ENCODE measurements at places on chromosomes 5 and 9.

DNA sequence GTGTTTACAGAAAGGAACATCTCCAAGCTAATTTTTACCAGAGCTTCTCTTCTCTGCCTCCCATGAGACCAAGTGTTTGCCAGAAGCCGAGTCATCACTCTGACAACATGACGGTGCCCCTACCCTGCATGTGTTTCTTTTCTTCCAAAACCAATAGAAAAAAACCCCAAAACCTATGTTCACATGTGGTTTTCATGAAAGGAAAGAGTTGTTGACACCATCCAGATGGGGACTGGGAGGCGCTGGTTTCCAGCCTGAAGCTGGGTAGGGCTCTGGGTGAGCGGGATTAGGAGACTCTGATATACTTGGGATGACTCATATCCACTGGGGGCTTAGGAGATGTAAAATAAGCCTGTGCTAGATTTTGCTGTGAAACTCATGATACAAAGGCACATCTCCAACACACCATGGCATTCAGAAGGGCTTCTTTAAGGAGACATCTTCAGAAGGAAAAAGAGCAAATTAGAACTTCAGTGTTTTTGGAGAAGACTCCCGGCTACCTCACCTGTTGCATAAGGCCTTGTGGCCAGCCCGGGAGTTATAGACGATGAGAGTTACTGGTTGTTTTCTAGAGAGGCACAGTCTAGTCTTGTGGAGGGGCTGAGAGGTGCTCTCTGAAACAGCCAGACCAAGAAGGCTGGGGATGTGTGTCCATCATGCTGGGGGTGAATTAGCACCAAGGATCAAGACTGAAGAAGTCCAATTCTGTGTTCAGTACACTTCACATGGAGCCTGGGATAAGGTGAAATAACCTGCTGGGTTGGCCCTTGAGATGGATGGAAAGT is 108.9 kb upstream of the LHFPL2 start:
- no peak for DNase-seq

DNA sequence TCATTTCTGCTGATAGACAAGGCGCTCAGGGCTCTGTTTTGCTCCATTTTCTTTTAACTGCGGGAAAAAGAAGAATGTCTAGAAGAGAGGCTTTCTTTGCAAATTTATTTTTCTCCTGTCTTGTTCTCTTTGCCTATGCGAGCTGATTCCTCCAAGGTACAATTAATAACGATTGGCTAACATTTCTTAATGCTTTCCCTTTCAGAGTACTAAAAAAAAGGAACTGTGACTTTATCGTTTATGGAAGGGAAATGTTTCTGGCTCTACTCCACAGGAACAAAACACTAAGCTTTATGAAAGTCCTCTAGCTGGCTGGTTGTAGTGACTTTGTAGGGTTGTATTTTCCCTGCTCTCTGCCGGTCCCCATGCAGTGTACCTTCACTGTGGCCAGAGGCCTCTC is 11.7 kb downstream of the NSG2 start:
- DNase-seq = no peak

DNA sequence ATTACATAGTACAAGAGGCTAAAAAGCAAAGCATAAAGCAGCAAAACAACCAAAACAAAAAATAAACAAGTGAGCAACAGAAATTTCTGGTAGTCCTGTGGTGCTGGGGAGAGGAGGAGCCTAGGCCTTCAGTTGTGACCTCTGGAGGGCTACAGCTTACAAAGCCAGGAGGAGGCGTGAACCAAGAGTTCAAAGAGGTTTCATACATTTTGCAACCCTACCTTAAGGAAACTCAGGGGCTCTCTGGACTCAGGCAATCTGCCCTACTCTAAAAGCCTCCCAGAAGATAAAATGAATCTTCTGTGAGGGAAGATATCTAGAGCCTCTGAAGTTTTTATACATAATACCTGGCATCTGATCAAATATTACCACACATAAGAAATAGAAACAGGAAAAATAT is 187.4 kb downstream of the AGTPBP1 start:
- no peak for DNase-seq

DNA sequence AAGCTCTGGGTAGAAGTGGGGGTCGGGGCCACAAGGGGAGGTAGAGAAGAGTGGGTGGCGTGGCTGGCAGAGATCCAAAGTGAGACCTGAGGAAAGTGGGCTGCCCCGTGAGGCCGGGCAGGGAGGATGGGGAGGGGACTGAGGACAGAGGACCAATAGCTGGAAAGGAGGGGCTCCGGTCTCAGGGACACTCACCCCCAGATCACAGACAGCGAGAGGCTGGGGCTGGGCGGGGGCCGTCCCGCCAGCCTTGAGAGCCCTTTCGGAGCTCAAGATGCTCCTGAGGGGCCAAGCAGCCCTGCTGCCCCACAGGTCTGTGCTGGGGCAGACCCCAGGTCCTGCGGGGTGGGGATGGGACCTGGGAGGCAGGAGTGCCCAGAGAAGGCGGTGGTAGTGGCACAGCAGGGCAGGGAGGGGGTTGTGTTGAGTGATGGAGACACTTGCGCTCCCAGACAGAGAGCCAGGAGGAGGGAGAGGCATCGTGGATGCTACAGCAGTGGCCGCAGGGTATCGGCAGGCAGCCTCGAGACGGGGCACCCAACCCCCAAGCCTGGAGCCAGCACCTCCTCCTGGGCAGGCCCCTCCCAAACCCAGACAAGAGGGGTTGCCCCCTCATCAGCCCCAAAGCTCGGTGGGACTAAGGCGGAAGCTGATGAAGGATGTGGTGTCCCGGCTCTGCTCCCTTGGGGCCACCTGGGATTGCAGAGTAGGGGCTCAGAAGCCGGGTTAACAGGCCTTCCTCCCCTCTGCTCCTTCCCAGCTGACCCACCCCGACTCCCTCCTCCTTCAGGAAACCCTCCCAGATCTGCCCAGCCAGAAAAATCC is 3.4 kb downstream of the SARDH start:
- no peak for DNase-seq

- DNase-seq = no peak
Observed at GRCh38 chr9:90000925-90001324, 396.1 kb downstream of the GADD45G start.

- no peak for DNase-seq
Observed at GRCh38 chr5:142143878-142144277, 35.3 kb downstream of the NDFIP1 start.

GRCh38 chr9:116767219-116767618 is 80.1 kb downstream of the TRIM32 start:
- no peak for DNase-seq

DNA sequence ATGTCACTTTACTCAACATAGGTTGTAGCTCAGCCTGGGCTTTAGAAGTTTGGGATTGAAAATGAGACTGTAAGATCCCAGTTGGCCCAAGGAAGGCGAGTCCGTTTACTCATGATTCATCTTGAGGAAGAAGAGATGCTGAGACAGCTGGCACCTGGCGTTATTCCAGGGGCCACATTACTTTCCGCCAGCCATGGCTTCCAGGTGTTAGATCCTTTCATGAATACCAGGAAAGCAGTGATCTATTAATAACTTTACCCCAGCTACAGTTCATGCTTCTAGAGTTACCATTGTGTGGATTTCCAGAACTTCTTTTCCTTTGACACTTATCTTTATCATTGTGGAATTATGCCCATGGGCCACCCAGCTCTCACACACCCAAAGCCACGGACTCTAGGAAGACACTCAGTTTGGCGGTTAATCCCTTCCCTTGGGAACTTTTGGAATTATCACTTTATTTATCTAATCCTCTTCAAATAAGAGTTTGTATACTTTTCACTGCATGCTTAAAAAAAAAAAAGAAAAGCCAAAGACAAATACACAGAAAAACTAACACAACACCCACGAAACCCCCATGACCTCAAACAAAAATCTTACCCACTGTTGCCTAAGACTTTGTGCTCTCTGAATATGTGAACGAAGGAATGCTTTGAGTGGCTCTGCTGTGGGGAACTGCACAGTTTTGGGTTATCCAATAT is 26.9 kb downstream of the RAI14 start:
- DNase-seq = no peak
